Activated CD8-positive, alpha-beta memory T cell treated with anti-CD3 and anti-CD28 coated beads for 4 hours (primary cell): ENCODE measurements at places on chromosomes 12 and 14.

GRCh38 chr14:27184427-27184826, 586.6 kb upstream of the NOVA1 start:
- DNase-seq = no peak

- DNase-seq = no peak
Observed at GRCh38 chr12:243381-243780, 19.3 kb downstream of the SLC6A13 start.

GRCh38 chr14:68705741-68706283, 87.1 kb downstream of the ZFP36L1 start:
- DNase-seq = no peak

DNA sequence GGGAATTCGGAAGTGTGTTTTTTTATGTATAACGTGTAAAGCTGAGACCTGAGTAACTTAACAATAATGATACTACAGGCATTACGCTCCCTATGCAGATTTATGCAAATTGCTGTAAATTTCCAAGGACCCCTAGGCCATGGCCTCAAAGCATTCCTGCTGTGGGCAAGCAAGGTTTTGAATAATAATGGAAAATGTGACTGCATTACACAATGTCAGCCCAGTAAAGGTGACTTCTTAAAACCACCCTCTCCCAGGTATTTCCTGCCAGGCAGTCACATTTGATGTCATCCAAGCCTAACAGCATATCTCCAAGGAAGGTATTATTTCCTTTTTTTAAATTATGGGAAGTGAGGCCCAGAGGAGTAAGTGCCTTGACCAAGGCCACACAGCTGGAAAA, 621.0 kb downstream of the BCL11B start:
- DNase-seq = no peak

GRCh38 chr12:14931359-14931758, 7.0 kb downstream of the ERP27 start:
- no peak for DNase-seq

DNA sequence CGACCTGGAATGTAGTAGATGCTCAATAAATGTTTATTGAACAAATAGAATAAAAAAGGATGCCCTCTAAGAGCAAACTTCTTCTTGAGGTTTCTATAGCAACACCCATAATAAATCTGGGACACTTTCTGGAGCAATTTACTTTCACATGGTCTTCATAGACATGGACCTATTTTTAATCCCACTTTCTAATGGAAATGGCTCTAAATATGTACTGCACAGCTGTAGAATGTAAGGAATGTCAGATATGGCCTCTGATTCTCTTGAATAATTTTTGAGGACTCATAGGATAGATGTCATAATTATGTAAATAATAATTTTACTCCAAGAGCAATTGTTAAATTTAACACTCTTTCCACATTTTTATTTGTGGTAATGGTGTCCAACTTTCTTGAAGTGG, 133.5 kb upstream of the DAAM1 start:
- DNase-seq = no peak

DNA sequence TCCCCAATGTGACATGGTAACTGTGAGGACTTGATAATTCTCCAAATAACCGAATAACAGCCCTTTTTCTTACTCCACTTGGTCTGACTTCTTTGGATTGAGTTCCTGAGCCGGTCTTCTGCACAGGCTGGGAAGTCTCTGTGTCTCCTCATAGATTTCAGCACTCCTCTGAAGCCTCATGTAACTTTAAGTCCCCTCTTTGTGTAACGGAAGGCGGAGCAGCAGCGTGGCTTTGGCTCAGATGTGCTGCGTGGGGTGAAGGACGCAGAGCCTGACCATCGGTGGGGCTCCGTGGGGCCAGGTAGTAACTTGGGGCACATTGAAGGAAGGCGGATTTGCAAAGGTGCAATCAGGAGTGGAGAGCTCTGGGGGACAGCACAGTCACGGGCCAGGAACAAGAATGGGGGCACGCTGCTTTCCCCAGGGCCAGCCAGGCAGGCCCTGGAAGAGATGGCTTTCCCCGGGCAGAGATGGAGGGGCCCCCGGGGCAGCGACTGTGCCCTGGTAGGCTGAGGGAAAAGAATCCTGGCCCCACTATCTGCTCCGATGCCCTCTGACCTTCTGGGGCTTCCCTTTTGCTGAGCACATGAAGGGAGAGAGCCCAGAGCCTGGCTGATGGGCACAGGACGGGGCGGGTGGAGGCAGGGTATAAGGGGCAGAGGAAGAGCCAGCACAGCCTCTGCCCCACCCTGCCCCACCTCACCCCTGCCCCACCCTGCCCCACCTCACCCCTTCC, 56.9 kb downstream of the ADGRD1 start:
- no peak for DNase-seq

DNA sequence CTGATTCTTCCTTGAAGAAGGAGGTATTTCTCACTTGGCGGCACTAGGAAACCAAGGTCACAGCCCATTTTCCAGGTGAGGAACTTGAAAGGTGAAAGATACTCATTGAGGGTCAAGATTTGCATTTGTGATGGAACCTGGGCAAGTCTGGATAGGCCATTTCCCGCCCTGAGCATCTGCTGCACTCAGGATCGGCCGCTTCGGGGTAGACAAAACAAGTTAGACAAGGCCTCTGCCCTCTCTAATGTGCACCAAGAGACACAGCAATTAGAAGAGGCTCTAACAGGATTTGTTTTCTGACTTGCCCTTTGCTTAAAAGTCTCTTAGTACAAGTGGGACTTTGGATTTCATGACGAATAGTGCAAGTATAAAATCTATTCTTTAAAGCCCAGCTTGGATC, 167.2 kb downstream of the KTN1 start:
- no peak for DNase-seq

- DNase-seq = no peak
Observed at GRCh38 chr12:101498252-101498651, 23.1 kb downstream of the SPIC start.

DNA sequence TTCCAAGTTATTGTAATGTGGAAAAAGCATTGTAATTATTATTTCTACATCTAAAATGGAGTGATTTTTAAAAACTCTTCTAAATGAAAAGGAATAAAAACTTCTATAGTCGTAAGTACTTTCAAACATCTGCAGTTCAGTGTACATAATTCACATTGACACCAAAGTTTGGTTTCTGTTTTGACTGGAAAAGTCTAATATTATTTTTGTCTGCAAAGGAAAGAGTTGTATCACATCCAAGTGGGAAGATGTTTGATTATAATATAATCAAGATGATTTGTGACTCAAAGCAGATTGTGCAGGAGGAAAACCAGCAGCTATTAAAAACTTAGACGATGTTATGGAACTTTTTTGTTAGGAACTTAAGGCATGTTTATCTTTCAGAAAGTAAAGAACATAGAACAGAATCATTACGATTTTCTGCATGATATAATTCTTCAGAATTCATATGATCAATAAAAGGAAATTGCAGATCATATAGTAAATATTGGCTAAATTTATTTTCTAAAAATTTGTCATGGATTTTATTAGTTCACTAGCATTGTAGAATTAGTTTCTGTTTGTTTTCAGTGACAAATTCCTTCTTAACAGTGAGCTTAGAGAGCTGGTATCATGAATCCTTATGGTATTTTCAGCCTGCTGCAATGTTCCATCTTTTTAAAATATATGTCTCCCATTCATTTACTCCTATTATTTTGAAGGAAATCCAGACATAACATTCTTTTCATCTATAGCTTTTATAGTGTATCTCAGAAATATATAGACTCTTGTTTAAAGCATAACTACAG, 145.8 kb downstream of the MIPOL1 start:
- DNase-seq = no peak
